Stimulated activated CD4-positive, alpha-beta T cell treated with anti-CD3 and anti-CD28 coated beads, TNF-alpha, amount 100 ng/mL, for 48 hours (primary cell): ENCODE measurements at places on chromosomes 5 and 9.

GRCh38 chr9:38039090-38039906 lies 29.7 kb downstream of the SHB start:
- DNase-seq: no peak

DNA sequence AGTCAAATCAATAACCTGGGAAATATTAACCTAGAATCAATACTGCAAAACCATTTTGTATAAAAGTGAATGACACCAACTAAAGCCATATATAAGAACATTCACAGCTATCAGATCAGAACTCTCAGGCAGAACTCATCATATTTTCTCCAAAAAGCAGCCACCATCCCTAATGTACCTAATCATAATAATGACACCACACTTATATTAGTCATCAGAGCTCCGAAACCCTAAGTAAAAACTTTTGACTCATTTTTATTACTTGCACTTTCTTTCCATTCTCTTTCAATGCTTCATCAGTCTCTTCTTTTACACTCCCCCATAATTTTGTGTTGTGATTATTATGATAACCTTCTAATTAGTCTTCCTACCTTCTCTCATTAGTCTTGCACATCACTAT lies 45.3 kb downstream of the INSL6 start:
- no peak for DNase-seq

DNA sequence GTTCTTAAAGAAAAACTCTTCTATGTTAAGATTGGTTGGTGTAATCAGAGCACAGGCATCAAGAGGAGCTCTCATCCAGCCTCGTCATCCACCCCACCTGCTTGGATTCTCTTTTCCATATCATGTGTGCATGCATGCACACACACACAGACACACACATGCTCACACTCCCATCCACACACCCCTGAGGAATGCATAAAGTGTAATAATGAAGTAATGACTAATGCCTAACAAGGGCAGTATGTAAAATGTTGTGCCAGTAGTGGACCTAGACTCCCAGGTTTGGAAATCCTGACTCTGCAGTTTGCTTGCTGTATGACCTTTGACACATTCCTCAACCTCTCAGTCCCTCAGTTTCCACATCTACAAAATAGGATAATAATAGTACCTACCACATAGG lies 280.0 kb upstream of the ANKRD55 start:
- DNase-seq: no peak

- DNase-seq: no peak
Measured at GRCh38 chr9:116565986-116566385, 121.1 kb upstream of the TRIM32 start.

DNA sequence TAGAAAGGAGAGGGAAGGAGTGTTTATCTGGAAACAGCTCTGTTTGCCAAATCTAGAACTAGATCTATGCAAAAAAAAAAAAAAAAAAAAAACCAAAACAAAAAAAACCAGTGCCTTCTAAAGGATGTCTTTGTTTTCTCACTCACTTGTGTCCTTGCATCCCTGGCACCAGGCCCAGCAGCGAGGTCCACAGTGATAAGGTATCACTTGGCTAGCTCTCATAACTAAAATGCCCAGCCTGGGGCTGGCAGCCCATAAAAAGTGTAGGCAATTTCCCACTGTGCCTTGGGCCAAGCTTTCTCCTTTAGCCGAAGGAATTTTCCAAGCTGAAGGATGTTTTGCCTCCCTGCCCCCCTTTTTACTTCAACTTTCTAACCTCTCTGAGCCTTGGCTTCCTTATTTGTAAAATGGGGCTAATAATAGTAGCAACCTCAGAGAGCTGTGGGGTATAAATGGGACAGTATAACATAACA lies 20.8 kb downstream of the RGS3 start:
- DNase-seq: no peak

- DNase-seq: no peak
Measured at GRCh38 chr5:133846478-133847226, 121.8 kb downstream of the C5orf15 start.

DNA sequence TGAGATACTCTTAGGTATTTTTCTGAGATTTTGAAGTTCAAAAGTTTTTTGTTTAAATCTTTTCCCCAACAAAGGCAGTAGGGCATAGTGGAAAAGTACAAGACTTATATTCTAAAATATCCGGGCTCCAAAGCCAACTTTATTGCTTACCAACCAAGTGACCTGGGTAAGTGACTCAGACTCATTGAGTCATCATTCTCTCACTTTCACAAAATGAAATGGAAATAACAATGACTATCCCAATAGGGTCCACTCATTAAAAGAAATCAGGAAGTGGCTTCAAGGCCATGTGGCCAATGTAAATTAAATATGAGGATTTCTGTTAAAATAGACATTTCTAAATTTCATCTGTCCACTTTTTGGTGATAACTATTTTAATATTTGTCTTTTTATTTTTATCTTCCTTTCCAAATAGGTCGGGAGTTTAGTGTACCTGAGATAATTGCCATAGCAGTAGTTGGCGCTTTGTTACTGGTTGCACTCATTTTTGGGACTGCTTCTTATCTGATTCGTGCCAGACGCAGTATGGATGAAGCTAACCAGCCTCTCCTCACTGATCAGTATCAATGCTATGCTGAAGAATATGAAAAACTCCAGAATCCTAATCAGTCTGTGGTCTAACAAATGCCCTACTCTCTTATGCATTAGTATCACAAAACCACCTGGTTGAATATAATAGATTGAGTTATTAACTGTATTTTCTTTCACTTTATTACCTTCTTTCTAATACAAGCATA lies 15.5 kb downstream of the TYRP1 start:
- DNase-seq: no peak

- no peak for DNase-seq
Measured at GRCh38 chr9:89768650-89769071, 163.8 kb downstream of the GADD45G start.

DNA sequence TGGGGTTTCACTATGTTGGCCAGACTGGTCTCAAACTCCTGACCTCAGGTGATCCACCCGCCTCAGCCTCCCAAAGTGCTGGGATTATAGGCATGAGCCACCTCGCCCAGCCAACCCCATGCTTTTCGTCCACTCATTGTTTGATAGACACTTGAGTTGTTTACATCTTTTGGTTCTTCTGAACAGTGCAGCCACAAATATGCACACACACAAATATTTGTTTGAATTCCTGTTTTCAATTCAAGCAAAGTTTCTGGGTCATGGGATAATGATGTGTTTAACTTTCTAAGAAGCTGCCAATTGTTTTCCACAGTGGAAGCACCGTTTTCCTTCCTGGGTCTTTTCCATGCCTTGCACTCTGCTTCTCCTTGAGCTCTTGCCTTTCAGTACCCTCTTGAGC lies 6.8 kb upstream of the PAEP start:
- DNase-seq: no peak

- no peak for DNase-seq
Measured at GRCh38 chr5:147643142-147643541, 133.3 kb upstream of the DPYSL3 start.

- no peak for DNase-seq
Measured at GRCh38 chr5:121485281-121485680, 366.4 kb upstream of the FTMT start.

DNA sequence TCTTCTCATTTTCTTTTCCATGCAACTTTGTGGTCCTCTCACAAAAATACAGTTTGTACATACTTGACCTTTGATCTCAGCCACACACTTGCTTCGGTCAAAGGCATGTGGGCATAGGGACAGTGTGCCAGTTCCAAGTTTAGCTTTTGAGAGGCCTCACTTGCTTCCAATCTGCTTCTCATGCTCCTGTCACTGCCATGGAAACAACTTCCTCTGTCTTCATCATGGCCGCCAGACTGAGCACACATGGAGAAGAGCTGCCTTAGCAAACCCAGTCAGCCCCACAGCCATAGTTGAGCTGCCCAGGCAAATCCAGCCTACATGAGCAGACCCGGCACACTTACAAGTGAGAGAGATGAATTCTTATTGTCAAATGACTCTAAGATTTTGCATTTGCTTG lies 138.2 kb upstream of the TUSC1 start:
- DNase-seq: no peak

- DNase-seq: no peak
Measured at GRCh38 chr9:114784721-114785279, 21.0 kb downstream of the TNFSF15 start.

- no peak for DNase-seq
Measured at GRCh38 chr5:172688349-172689217, 47.5 kb downstream of the NEURL1B start.

DNA sequence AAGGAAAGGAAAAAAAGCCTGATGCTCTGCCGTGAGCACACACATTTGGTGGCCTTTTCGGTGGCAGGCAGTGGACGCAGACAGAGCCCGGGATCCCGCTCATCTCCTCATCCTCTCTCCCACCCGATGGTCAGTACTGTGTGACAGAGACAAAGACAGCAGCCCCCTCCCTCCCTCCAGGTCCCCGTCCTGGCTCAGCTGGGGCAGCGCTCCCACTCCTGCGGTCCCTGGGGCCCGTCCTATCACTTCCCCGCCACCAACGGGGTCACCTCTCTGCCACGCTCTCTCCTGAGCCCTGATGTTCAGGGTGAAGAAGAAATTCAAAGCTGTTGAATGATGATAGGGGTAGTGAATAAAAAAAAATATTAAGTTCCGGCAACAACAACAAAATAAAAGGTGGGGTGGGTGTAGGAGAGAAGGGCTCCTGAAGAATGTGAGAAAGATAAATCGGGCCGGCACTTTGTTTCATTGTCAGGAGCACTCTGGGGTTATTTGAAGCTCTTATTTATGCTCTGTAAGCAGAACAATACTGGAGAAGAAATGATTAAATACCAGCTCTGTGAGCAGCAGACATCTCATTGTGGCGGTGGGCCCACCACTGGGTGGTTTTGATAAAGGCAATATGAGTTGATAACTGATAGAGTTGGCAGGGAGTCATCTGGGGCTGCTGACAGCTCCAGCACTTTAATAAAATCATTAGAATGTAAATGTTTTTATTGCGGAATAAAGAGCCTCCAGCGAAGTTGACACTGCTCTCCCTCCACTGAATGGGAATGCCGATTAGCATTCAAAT lies 417.7 kb downstream of the IRX1 start:
- no peak for DNase-seq

DNA sequence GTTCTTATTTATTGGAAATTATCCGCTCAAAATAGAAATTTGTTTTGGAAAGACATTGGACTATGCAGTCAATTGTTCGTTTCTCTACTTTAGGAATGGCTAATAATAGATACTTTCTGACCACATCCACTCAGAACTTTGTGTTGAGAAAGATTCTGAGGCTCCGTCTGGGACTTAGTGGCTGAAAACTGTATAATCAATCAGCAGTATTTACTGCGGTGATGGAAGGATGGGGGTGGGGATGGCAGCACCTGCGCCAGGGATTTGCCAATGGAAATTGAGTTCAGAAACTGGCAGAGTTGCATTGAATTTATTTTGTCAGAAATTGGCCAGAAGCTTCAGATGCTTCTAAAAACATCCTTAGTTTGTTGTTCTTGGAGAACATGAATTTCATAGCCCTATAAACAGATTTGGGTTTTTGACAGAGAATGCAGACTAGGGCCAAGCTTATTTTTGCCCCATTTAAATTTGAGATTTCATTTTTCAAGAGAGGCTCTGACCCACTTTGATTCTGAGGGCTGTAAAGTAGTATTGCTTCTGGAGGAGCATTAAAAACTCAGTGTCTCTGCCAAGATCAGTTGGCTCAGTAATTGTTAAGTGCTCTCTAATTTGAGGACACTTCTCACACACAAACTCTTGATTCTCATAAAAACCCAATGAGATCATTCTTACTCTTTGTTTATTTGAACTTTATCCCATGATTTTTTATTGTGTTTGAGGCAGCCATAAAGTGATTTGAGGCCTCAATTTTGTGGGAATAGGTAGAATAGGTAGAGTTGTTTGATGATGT lies 215.1 kb downstream of the CD180 start:
- DNase-seq: no peak

DNA sequence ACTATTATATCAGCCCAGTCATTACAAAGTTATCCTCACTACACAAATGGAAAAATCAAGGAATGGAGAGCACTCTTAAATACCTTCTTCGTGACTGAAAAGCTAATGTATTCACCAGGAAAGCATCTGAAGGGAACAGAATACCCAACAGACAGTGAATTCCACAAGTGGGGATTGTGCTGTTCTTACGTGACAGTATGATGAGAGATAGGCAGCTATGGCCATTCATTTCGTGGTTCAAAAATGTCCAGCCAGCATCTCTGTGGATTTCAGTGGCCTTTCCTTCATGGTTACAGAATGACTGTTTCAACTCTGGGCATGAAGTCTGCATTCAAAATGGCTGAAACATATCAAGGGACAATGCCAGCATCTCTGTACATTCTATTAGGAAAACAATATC lies 323.8 kb downstream of the PRELID2 start:
- no peak for DNase-seq

DNA sequence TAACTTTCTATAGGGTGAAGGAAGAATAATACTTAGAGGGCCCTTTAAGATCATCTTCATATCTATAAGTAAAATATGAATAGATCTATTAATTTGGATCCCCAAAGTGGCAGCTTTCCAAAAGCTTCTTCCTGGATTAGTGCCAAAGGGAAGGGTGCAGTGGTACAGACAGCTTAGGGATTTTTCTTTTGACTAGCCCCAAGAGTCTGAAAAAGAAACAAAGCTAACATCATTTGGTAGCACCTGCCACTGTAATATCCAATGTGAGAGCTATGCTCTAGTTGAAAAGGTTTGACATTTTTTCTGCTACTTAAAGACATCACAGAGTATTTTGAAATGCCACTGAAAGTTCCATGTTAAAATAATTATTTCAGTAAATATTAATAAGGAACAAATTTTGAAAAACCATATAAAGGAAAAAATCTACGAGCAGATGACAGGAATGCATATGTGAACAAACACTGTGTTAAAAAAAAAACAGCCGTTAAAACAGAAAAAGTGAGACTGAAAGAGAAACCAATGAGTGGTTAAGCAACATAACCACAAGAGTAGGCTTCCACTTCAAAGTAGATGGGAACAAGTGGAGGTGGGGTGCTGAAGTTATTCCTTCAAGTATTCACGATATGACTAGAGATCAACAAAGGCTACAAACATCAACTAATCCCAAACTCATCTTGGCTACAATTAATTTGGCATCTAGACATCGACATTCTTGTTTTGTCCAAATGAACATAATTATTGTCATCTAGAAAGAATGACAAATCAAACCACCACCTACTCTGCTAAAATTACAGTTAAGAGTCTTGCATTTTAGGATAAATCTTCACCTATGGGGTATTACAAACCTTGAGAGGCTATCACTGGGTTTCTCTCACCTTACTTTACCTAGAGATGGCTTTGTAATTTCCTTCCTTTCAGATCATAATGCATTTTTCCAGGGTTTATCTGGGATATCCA lies 137.5 kb downstream of the CPLANE1 start:
- no peak for DNase-seq

- DNase-seq: no peak
Measured at GRCh38 chr9:127202461-127203169, 62.0 kb upstream of the GARNL3 start.

DNA sequence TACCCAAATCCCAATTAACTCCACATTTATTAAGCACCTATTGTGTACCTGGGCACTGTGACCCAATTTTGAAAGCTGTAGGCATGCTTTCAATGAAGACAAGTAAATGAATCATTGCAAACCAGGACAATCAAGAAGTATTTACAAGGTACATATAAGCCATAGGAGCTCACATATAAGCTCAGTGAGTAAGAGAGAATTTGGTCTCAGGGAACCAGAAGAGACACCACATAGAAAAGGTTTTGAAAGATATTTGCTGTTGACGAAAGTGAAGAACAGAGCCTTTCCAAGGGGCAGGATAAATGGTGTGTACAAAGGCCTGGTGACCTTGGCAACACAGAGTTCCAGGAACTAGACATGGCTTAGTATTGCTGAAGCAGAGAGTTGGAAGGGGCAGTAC lies 187.6 kb downstream of the CD180 start:
- DNase-seq: no peak
